Glutamatergic neuron (in vitro differentiated cells): ENCODE measurements at places on chromosomes 2 and 18. TPM values are rescaled to one million over a fixed set of nuclear protein-coding genes. Genes with fewer than 3 reads are reported as not detected.

The TTLL4 gene
- total RNA-seq = 27.9 TPM

The REG3A gene
- total RNA-seq = not detected

The IL1R2 gene
- total RNA-seq = not detected

The EFR3B gene
- 22.9 TPM for total RNA-seq

The UPP2 gene
- not detected for total RNA-seq
